ENCODE measurements at places on chromosomes 2 and 18. TPM values are rescaled to one million over a fixed set of nuclear protein-coding genes. Genes with fewer than 3 reads are reported as not detected.
A peak's percentile ranks its signal among the peaks of the same experiment; 100 is the strongest.

DNA sequence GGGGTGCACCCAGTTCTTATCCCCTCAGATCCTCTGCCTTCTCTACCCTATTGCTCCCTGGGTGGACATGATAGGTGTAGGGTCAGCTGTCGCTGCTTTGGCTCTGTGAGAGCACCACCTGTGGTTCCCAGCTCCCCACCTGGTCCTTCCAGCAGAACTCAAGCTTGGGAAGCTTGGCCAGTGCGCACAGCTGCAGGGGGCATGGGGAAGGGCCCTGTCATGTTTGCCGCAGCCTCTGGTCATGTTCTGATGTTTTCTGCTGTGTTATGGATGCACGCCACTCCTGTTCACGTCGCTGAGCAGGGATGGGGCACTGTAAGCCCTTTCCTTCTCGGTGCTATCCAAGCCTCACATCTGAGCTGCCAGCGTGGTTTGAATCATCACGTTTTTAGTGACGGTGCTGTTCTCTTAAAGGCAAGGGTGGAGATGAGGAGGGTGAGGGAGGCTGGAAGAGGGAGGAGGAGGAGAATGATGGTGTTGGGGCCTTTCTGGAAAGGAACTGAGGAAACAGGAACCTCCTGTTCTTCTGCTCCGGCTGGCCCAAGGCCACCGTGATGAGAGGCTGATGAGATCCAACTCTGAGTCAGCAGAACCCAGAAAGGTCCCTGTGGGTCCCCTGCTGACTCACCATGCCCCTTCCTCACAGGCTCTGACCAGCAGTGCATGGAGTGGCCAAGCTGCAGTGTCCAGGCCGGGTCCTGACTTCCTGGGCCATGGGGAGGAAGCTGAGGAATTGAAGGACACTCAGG is 78.0 kb downstream of the LIPG start:
- ATAC-seq, result no peak
- no peak overlapping the region for H3K4me3 ChIP-seq
- H3K27ac ChIP-seq, result no peak overlapping the region
- H3K4me1 ChIP-seq, result no peaks in the 10 kb centered on the region
- H3K27me3 ChIP-seq, result peaks cover 7% of the 10 kb centered on the region

DNA sequence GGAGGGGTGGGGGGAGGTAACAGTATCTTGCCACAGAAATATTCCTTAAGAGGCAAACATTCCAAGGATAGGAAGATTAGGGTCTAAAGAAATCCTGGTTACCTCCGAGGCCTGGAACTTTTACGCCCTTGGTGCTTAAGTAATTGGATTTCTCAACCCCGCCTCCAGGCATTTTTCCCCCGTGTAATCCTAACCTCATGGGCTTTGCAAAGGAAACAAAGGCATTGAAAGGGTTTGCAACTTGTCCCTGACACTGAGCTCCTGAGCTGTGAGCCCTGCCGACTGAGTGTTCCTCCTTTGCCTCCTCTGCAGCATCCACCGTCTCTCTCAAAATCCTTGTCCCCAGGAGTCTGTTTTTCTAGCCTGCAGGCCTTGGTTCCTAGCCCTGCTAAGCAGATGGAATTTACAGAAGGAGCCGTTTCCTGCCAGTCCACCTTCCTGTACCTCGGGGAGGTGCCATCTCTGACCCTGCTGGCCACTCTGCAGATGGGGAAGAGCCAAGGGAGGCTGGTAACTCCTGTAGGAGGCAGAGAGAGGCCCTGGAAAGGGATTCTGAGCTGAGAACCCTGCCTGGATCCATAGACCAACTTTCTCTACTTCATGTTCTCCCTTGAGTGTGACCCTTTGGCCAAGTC is 24.2 kb downstream of the TET3 start:
- H3K27me3 ChIP-seq, result no peaks in the 10 kb centered on the region
- H3K27ac ChIP-seq, result no peak overlapping the region
- no peak for ATAC-seq
- peaks cover 75% of the 10 kb centered on the region for H3K36me3 ChIP-seq
- no peak overlapping the region for H3K4me3 ChIP-seq

DNA sequence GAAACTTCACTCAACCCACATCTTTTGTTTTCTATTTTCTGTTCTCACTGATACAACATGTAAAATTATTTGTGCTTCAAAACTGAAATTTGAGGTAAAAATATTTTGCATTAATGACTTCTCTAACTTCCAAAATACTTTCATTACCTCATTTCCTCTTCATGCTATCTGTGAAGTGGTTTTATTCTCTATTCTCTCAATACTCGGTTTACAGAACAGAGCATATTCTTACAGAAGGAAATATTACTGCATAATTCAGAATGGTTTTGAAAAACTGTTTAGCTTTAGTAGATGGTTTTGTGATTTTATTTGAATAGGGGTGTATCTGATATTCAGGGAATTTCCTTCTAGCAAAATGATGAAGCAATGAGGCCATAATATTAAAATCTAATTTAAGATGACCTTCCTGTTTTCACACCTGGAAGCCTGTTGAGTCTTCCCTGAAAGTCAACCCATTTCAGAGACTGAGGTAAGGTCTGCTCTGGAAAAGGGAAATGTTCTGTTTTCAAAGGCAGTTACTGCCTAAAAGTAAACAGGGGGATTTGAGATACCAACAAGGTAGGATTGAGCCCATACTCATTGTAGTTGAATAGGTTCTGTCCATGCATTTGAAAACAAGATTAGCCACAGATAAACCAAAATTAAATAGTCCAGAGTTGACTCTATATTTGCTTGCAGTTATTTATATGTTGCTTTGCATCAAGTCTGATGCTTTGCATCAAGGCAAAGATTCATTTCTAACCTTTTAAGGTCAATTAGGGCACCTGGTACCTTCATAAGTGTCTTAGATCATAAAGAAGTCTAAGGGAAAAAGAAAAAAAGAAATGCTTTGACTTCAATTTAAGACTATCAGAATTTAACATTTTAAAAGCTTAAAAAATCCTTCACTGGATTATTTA is 50.8 kb upstream of the PEX13 start:
- H3K27ac ChIP-seq, result peak overlapping the region; percentile 8
- ATAC-seq, result no peak
- H3K4me3 ChIP-seq, result peak overlapping the region; percentile 40
- H3K36me3 ChIP-seq, result no peaks in the 10 kb centered on the region
- peaks cover 8% of the 10 kb centered on the region for H3K4me1 ChIP-seq
- no peaks in the 10 kb centered on the region for H3K27me3 ChIP-seq

GRCh38 chr2:157150747-157151146 is 106.8 kb upstream of the GALNT5 start:
- no peaks in the 10 kb centered on the region for H3K4me1 ChIP-seq
- H3K27ac ChIP-seq, result no peak overlapping the region
- H3K4me3 ChIP-seq, result no peak overlapping the region
- H3K27me3 ChIP-seq, result peaks cover 3% of the 10 kb centered on the region
- ATAC-seq, result no peak

GRCh38 chr2:8324901-8325300 is 357.0 kb upstream of the ID2 start:
- H3K4me3 ChIP-seq, result no peak overlapping the region
- peaks cover 14% of the 10 kb centered on the region for H3K4me1 ChIP-seq
- H3K27ac ChIP-seq, result no peak overlapping the region
- no peak for ATAC-seq

- H3K27me3 ChIP-seq, result no peaks in the 10 kb centered on the region
- no peak overlapping the region for H3K4me3 ChIP-seq
- no peak overlapping the region for H3K27ac ChIP-seq
- peaks cover 18% of the 10 kb centered on the region for H3K36me3 ChIP-seq
- no peak for ATAC-seq
- peaks cover 22% of the 10 kb centered on the region for H3K4me1 ChIP-seq
Observed at GRCh38 chr2:10363861-10364610, 61.3 kb downstream of the HPCAL1 start.

DNA sequence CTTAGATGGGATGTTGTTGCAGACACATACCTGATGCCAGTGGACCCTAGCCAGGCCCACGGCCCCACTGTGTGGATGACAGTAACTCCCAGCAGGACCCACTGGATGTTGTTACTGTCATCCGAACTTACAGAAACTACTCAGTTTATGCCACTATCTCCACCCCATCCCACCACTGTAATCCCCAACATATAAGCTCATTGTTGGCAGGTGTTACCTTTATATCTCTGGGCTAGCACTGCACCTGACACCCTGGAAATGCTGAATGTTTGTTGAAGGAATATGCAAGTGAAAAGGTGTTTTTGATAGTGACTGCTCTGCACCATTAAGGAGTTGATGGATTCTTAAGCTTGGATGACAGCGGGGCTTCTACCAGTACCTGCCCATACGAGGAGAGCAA is 133.5 kb upstream of the ASB18 start:
- no peaks in the 10 kb centered on the region for H3K36me3 ChIP-seq
- H3K27me3 ChIP-seq, result peaks cover 3% of the 10 kb centered on the region
- no peak for ATAC-seq
- H3K4me3 ChIP-seq, result no peak overlapping the region
- no peak overlapping the region for H3K27ac ChIP-seq

GRCh38 chr18:13442451-13442850 is 223.9 kb downstream of the LDLRAD4 start:
- H3K4me1 ChIP-seq, result peaks cover 33% of the 10 kb centered on the region
- no peak overlapping the region for H3K27ac ChIP-seq
- H3K4me3 ChIP-seq, result no peak overlapping the region
- peaks cover 19% of the 10 kb centered on the region for H3K36me3 ChIP-seq
- no peak for ATAC-seq

DNA sequence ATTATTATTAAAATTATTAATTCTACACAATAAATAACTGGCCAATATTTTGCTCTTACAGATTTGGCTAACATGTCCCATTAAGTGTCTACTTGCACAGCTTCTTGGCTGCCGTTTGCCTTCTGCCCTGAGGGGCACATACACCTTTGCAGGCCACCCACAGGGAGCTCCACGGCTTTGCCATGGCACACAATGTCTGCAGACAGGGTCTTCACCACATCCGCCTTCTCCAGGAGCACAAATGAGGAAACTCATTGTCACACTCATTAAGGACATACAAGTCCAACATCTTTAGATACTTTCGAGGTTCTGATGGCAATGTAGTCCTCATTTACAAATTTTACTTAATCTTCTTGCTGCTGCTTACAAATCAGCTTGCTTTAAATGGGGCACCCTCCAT is 45.6 kb downstream of the LONRF2 start:
- H3K27ac ChIP-seq, result no peak overlapping the region
- peaks cover 25% of the 10 kb centered on the region for H3K27me3 ChIP-seq
- ATAC-seq, result no peak
- peaks cover 6% of the 10 kb centered on the region for H3K4me1 ChIP-seq
- H3K4me3 ChIP-seq, result no peak overlapping the region

DNA sequence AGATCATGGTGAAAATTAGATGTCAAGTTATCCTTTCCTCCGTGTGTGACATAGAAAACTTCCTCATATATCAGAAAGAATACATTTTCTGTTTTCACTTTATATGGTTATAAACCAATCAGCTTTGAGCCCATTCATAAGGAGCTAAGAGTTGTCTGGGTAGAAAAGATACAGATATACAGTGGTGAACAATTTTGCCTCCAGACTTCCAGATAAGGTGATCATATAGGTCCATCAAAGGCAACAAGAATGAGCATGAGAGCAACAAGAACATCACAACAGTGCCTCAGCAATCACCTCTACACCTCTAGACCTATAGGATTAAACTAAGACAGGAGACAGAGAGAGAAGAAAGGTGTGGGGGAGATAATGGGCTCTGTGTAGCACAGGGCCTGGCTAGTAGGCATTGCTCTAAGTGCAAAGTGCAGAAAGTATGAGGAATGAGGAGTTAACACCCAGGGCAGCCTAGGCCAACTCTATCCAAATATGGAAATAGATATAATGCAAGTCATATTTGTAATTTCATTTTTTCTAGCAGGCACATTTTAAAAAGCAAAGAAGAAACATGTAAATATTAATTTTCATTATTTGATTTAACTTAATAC is 8.3 kb downstream of the TNP1 start:
- no peaks in the 10 kb centered on the region for H3K36me3 ChIP-seq
- peaks cover 10% of the 10 kb centered on the region for H3K27me3 ChIP-seq
- H3K4me3 ChIP-seq, result no peak overlapping the region
- no peak overlapping the region for H3K27ac ChIP-seq
- ATAC-seq, result no peak

- H3K27me3 ChIP-seq, result no peaks in the 10 kb centered on the region
- no peak for ATAC-seq
- peaks cover 97% of the 10 kb centered on the region for H3K36me3 ChIP-seq
- H3K27ac ChIP-seq, result no peak overlapping the region
- no peak overlapping the region for H3K4me3 ChIP-seq
Observed at GRCh38 chr2:54666634-54667265, 56.7 kb upstream of the EML6 start.

DNA sequence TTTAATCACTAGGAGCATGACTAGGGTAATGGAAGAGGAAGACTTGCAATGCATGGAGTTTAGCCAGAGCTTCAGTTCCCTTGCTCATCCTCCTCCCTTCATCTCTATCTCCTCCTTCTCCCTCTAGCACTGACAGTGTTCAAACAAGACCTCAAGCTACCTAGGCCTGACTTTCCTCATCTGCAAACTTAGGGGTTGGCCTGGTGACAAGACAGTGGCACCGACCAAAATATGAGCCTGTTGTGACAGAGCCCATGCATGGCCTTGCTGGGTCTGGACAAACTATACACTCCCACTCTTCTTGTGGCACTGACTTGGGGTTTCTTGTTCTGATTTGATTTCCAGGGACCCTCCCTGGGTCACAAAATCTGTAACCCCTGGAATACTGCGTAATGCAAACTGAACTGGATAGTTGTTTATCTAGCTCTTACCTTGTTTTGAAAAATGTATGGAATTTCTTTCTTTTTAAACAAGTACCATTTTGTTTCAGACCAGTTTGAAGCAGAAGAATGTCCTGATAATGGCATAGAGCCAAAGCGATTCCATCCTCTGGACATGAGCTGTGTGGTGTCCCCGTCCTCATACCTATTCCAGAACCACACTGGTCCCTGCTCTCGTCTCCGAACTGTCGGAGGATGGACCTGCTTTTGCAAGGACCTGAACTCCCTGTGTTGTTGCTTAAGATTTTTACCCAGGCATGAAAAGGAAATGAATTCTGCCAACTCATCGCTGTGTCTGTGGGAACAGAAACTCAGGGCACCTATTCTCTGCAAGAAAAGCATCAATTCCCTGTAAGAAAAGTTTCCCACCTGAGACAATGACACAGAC is 33.4 kb upstream of the PPP4R1 start:
- peaks cover 3% of the 10 kb centered on the region for H3K27me3 ChIP-seq
- H3K4me1 ChIP-seq, result no peaks in the 10 kb centered on the region
- no peaks in the 10 kb centered on the region for H3K36me3 ChIP-seq
- no peak overlapping the region for H3K27ac ChIP-seq
- H3K4me3 ChIP-seq, result no peak overlapping the region

Gene TMEM37
- not detected for total RNA-seq

Gene AFF3
- 0.32 TPM for total RNA-seq

Gene LDLRAD4
- total RNA-seq, result 52.0 TPM

Gene TMEM185B
- total RNA-seq, result 31.2 TPM

Gene SRBD1
- 17.1 TPM for total RNA-seq
